ENCODE measurements at places on chromosomes 1 and 21.

- no peak for DNase-seq
Observed at GRCh38 chr1:109884242-109884891, 26.3 kb upstream of the CSF1 start.

DNA sequence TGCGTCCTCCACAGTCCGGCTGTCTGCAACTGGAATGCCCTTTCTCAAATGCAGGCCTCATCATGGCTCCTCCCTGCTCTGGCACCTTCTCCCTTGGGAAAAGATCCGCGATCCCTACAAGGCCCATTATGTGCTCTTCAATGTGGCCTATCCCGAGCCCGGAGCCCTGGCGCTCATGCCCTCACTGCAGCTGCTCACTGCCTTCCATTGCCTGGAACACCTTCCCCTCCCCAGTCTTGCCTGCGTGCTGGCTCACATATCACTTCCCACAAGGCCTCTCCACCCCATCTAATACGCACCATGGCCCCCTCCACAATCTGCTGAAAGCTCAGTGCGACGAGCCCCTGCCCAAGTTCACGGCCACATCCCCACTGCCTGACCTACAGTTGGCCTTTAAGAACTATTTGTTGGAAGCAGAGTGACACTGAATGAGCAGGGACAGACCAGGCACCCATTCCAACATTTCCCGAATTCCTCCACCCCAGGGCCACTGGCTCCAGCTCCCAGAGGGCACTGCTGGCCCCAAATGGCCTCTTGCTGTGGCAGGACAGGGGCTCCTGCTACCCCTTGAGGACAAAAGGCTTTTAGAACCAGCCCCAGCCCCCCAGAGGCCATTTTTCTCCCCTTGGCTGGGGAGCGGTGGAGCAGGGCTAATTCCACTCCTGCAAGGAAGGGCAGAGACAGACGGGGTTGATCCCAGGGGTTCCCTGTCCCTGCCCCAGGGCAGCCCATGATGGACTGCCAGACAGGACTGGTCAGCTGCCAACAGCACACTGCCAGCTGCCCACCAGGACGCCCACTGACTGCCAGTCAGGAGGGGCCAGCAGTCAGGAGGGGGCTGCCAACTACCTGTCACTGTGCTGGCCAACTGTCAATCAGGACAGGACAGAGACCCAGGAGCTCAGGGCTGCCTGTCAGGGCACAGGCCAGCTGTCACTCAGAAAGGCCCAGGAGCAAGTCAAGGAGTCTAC is 64.8 kb downstream of the DHRS3 start:
- no peak for DNase-seq

DNA sequence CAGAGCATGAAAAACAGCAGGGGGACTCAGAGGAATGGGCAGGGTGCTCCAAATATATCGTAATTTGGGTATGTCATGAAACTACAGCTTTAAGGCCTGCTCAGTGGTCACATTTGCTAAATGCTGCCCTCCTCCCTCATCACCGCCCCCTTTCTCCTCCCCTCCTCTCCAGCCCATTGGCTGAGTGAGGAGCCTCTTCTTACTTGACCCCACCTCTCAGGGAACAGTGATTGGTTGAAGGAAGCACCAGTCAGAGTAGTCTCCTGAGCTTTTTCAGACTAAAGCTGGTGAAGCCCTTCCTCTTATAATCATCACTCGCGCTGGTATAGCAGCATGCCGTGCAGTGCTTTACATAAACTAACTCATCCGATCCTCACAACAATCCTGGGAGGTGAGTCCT is 10.0 kb upstream of the TTC39A start:
- no peak for DNase-seq

DNA sequence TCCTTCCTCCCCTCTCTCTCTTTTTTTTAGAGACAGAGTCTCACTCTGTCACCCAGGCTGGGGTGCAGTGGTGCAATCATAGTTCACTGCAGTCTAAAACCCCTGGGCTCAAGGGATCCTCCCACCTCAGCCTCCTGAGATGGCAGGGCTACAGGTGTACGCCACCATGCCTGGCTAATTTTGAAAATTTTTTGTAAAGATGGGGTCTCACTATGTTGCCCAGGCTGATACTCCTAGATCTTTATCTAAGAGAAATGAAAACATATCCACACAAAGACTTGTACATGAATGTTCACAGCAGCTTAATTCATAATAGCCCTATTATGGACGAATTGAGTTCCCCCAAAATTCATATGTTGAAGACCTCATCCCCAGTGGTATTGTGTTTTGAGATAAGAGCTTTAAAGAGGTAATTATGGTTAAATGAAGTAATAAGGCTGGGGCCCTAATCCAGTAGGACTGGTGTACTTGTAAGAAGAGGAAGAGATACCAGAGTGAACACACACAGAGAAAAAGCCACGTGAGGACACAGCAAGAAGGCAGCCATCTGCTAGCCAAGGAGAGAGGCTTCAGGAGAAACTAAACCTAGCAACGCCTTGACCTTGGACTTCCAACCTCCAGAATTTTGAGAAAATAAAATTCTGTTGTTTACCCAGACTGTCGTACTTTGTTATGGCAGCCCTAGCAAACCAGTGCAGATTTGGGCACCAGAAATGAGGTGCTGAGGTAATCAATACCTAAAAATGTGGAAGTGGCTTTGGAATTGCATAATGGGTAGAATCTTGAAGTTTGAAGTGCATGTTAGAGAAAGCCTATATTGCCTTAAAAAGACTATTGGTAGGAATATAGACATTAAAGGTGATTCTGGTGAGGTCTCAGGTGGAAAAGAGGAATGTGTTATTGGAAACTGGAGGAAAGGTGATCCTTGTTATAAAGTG is 13.2 kb downstream of the IFNLR1 start:
- no peak for DNase-seq

DNA sequence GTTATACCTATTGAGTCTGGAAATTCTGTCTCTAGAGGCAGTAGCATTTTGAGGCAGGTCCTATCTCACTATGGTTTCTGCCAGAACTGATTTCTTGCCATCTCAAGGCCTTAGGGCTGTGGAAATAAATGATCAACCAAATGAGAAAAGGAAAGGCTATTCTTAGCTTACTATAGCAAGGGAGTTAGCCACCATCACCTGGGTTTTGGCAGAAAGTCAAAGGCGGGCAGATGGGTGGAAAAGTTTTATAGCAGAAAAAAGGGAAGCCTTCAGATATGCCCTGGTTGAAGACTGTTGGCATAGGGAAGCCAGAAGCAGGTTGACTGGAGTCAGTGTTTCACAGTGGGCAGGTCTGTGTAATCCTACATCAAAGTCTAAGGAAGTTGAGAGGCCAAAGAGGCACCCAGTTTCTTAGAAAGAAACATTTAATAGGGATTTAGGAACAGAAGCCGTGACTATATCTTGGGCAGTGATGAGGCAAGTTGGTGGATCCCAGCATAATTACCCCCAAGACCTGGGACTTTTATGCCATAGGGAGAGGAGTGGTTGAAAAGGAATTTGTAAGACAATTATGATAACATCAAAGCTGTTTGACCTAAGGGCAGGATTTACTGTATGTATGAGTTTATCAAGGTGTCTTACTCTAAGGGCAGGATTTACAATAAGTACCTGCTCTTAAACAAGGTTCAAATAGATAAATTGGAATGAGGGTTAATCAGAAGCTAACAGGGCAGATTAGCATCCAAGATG is 29.7 kb downstream of the CTH start:
- no peak for DNase-seq

- DNase-seq = no peak
Observed at GRCh38 chr1:184959626-184960025, 14.7 kb downstream of the NIBAN1 start.

DNA sequence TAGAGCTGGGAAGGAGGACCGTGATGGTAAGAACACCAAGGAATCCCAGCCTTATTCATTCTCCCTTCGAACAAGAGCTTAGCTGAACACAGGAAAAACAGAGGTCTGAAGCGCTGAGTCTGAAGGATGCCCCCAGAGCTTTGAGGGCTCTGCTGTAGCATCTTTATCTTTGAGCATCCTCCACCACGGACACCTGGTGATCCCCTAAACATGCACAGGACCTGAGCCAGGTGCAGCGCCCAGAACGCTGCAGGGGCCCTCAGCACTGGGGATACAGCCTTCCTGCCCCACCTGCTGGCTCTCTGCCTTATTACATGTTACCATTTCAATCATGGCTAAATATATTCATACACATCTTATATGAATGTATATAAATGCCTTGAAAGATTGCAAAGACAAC is 7.7 kb upstream of the GPATCH4 start:
- DNase-seq = no peak

DNA sequence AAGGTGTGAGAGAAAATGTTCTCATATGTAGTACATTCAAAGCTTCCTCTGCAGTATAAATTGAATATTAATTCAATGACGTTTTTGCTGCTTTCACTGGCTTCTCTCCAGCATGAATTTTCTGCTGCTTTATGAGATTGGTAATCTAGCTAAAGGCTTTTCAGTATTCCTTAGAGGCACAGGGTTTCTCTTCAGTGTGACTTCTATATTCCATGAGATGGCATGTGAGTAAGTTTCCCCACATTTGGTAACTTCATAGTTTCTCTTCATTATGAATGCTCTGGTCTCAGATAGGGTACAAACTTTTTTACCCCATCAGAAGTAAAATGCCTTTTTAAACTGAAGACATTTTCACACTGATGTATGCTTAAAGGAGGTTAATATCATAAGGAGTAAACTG is 10.4 kb upstream of the KLF18 start:
- no peak for DNase-seq

- DNase-seq = no peak
Observed at GRCh38 chr1:112395256-112395820, 676 bp upstream of the CTTNBP2NL start.

- peak; percentile 57 for DNase-seq
Observed at GRCh38 chr1:203702130-203702577, 62.8 kb upstream of the LAX1 start.

- DNase-seq = no peak
Observed at GRCh38 chr1:152667648-152668047, 4.5 kb downstream of the LCE2D start.

DNA sequence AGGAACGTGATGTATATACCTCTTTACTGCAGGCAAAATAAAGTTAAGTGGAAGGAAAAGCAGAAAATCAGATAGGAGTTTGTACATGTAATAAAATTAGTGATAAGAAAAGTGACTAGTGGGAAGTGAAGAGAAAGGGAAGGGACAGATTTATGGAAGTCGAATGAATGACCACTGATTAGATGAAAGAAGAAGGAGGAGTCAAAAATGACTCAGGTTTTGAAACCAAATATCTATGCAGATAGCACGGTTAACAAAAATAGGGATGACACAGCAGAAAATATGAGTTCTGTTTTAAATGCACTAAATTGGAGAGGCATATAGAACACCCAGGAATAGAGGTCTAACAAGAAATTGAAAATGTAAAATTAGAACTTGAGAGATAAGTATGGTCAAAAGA is 128.0 kb downstream of the HMCN1 start:
- DNase-seq = no peak

DNA sequence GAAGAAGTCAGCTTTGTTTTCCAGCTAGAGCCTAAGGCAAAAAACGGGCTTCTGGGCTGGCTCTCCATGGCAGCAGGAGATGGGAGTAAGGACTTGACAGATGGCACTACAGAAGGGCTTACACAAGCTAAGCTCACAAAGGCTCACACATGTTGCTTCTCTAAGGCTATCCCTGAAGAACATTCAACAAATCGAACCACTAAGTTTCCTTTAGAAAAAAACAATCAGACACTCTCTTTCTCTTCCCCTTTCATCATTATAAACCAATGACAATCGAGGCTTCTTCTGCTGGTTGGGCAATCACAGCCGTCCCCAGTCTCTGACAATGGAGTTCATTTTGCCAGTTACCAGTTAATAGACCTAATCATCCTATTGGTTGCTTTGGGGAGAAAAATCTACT is 40.5 kb downstream of the TRIT1 start:
- DNase-seq = no peak
